ENCODE measurements at places on chromosomes 7 and 10. TPM values are rescaled to one million over a fixed set of nuclear protein-coding genes. Genes with fewer than 3 reads are reported as not detected.

Gene SUN3
- total RNA-seq, result 1.2 TPM

Gene GIMAP1
- total RNA-seq, result not detected

Gene CELF2
- total RNA-seq, result 2.2 TPM

Gene WAPL
- total RNA-seq, result 38.5 TPM

Gene CALCR
- total RNA-seq, result not detected

Gene GJD4
- 0.27 TPM for total RNA-seq

Gene OR13A1
- total RNA-seq, result not detected

Gene FAM25A
- not detected for total RNA-seq

Gene PIP
- not detected for total RNA-seq

Gene SLC16A9
- 0.87 TPM for total RNA-seq

Gene FGFR2
- 0.53 TPM for total RNA-seq

Gene ASZ1
- not detected for total RNA-seq

Gene SPRN
- not detected for total RNA-seq

Gene GTPBP10
- 23.7 TPM for total RNA-seq

Gene HABP2
- total RNA-seq, result 0.08 TPM

Gene TRIM50
- total RNA-seq, result not detected

Data from A375 (cell line).